ENCODE measurements at places on chromosomes 5 and 9. TPM values are rescaled to one million over a fixed set of nuclear protein-coding genes. Genes with fewer than 3 reads are reported as not detected.
A peak's percentile ranks its signal among the peaks of the same experiment; 100 is the strongest.

GRCh38 chr5:111587728-111588127 lies 75.4 kb upstream of the STARD4 start:
- DNase-seq: no peak

- no peak for DNase-seq
These were observed 31.9 kb downstream of the ANKRD33B start for GRCh38 chr5:10595672-10596309.

GRCh38 chr5:66675406-66675805 lies 79.2 kb downstream of the MAST4 start:
- DNase-seq: no peak

GRCh38 chr5:67173959-67174358 lies 22.6 kb downstream of the CD180 start:
- DNase-seq: no peak

- no peak for DNase-seq
These were observed 4.9 kb downstream of the PIGO start for GRCh38 chr9:35091536-35091935.

- DNase-seq: no peak
These were observed 536.5 kb upstream of the ZNF462 start for GRCh38 chr9:106326493-106326892.

DNA sequence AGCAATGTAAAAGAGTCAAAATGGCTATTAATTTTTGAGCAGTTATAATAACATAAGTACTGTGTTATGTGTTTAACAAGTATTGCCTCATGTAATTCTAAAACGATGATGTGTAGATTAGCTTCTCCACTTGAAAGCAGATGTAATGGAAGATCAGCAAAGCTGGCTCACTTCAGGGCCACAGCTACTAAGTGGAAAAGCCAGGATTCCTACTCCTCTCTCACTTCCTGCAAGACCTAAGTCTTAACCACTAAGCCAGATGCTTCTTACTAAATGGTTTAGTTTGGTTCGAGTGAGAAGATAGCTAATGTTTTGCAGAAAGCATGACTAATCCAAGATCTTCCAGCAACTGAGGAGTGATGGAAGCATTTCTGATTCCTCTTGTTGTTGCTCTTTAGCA lies 15.7 kb upstream of the TNC start:
- DNase-seq: no peak

DNA sequence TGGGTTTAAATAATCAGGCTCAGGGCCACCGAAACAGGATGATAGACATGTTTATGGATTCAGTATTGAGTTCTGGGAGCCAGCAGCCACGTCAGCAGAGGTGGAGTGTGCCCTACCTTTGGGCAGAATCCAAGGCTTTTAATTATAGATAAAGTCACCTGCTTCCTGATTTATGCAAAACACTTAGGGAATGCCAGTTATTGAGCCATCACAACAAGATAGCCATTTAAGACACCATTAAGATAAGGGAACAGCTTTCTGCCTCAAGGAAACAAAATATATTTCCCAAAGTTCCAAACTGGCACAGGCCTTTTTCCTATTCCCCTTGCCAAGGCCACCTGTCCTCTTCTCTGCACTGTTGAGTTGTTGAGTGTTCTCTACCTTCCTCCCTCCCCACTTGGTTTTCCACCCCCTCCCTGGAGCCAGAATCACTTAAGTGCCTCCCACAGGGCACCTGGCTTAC lies 2.4 kb downstream of the CCL28 start:
- no peak for DNase-seq

GRCh38 chr9:119003882-119004617 lies 365.2 kb downstream of the BRINP1 start:
- DNase-seq: no peak

GRCh38 chr5:131947445-131947844 lies 2.0 kb upstream of the MEIKIN start:
- DNase-seq: no peak

DNA sequence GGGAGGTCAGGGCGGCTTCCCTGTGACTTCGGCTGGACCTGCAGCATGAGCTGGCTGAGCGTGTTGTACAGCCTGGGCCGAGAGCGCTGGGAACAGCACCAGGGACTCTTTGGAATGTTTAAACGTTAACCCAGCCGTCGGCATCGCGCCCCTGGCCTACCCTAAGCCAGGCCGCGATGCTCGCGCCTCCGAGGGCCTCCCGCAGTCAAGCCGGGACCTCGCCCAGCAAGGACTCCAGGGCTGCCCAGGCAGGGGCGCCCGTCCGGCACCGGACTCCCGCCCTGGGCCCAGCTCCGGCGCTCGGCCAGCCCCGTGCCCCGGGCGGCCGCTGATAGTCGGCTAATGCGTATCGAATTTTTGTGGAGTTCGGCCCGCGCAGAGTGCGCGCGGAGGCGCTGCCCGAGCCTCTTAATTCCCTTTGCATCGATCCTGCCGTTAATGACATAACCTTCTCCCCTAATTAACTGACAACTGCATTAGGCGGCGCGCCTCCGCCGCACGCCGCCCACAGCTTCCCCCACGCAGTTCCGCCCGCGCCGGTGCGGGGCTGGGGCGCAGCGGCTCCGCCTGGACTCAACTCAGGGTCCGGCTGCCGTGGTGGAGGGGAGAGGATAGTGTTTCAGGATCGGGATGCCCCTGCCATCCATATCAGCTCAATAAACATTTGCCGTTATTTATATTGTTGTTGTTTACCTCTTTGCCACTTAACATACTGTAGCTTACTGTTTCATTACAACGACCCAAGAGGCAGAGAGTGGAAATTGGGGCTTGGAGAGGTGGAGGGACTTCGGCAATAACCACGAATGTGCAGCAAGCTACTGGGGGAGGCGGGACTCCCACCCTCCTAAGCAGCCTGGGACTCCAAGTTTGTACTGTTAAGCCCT lies 28.8 kb upstream of the CDC23 start:
- DNase-seq: peak; percentile 70

DNA sequence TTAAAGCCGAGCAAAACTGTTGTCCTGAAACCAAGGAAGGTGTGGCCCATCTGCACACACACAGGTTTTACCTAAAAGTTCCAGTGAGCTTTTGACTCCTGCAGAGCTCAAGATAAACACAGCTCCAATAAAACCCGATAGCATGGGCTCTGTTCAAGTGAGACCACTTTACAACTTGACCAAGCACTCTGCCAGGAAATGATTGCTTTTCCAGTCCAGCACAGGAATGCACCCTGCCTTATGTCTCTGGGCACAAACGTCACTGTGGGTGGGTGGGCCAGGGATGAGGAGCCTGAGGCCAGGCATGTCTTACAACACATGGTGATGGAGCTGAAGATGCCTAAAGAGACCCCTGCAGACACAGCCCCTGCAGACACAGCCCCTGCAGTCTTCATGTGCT lies 115.3 kb downstream of the ROR2 start:
- no peak for DNase-seq

GRCh38 chr9:129954868-129955550 lies 88.0 kb downstream of the FNBP1 start:
- no peak for DNase-seq

Gene CEL
- total RNA-seq: 7.7 TPM

Gene RAB3C
- total RNA-seq: 0.92 TPM
